ENCODE measurements at places on chromosomes 7 and 10.

DNA sequence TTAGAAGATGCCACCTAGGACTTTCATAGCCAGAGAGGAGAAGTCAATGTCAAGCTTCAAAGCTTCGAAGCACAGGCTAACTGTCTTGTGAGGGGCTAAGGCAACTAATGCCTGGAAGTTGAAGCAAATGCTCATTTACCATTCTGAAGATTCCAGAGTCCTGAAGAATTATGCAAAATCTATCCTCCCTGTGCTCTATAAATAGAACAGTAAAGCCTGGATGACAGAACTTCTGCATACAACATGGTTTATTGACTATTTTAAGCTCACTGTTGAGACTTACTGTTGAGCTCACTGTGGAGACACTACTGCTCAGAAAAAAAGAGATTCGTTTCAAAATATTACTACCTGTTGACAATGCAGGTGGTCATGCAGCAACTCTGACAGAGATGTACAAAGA lies 28.6 kb downstream of the TNS3 start:
- no peak for DNase-seq

GRCh38 chr7:37495574-37496184 lies 47.0 kb upstream of the ELMO1 start:
- DNase-seq = peak; percentile 36

DNA sequence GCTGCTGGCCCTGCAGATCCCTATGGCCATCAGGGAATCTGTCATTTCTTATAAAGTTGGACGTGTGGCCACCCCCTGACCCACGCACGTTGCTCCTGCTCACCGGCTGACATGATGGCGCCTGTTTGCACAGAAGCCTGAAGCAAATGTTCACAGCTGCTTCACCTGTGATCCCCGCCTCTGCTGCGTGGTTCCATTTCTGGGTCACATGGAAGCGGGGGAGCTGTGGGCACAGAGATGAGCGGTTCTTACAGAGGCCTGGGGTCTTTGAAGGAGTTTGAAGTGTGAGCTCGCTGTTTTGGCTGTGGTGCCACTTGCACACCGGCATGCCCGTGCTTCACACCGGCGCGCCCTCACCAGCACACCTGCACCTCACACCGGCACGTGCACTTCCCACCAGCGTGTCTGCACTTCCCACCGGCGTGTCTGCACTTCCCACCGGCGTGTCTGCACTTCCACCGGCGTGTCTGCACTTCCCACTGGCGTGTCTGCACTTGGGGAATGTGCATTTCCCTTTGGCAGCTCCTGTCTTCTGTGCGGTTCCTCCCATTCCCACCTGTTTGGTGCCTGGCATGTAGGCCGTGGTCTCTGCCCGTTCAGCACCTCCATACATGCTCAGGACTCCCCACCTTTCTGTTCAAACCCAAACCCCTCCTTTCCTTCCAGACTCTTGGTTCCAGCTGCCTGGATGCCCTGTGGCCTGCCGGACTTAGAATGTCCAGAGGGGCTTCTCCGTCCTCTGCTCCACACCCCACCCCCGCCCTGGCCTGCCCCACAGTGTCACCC lies 86.7 kb downstream of the INPP5A start:
- DNase-seq = no peak

DNA sequence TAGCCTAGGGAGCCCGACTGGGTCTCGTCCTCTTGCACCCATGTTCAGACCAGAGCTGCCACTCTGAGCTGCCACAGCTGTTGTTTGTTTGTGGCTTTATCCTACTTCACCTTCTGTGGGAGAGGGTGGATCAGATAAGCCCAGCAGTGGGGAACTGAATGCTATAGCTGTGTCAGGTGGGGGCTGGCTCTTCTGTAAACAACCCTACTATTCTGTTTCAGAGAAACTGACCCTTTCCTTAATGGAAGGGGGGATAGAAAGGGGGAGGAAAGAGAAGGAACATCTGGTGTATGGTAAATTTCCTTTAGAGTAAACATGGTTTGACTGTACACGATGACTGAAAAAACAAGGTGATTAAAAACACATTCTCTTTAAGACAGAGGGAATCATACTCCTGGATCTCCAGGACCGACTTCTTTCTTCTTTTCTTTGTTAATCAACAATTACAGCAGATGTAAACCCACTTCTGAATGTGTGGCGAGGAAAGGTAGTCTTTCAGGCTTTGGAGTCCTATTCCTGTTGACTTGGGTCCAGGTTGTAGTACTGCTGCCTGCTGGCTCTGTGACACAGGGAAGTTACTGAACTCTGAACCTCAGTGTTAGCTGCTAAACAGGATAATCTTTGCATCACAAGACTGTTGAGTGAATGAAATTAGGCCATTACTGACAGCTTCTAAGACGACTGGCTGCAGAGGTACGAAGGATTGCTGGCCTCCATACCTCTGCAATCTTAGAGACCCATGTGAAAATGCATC lies 6.0 kb downstream of the PRXL2A start:
- no peak for DNase-seq

- no peak for DNase-seq
These were observed 4.6 kb downstream of the OAT start for GRCh38 chr10:124414076-124414475.

GRCh38 chr7:124076841-124077240 lies 44.0 kb upstream of the TMEM229A start:
- DNase-seq = no peak

- no peak for DNase-seq
These were observed 257.0 kb upstream of the MINDY3 start for GRCh38 chr10:16117305-16117695.

GRCh38 chr10:17831341-17831740 lies 22.2 kb downstream of the MRC1 start:
- DNase-seq = no peak

DNA sequence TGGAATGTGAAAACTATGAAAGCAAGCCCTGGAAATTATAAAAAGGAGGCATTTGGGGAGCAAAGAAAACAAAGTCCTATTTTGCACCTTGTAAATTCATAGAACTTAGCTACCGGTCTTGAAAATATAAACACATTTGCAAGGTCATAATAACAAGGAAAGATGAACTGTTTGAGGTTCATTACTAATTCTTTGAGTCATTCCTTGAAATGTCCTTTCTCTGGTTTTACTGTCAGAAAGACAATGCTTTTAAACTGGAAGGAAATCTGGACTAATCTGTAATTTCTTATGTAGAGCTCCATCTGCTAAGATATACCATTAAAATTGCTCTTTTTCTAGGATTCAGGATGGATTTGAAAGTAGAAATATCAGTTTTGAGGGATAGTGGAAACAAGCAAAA lies 1.4 kb downstream of the ERLIN1 start:
- DNase-seq = no peak

- no peak for DNase-seq
These were observed 5.5 kb downstream of the RBM20 start for GRCh38 chr10:110649347-110650264.

GRCh38 chr7:8205537-8205936 lies 56.4 kb downstream of the ICA1 start:
- peak; percentile 16 for DNase-seq

- DNase-seq = no peak
These were observed 321.8 kb downstream of the PAXIP1 start for GRCh38 chr7:154680894-154681659.

GRCh38 chr10:16904049-16904448 lies 86.8 kb upstream of the RSU1 start:
- DNase-seq = no peak

- DNase-seq = no peak
These were observed 1270.2 kb upstream of the SORCS1 start for GRCh38 chr10:108434559-108435252.

GRCh38 chr10:23281044-23281433 lies 63.6 kb downstream of the C10orf67 start:
- DNase-seq = no peak

GRCh38 chr7:28549998-28550397 lies 137.7 kb downstream of the CREB5 start:
- DNase-seq = no peak

Measured in forelimb muscle (tissue), 1 donor.